ENCODE measurements at places on chromosomes 1 and 21. TPM values are rescaled to one million over a fixed set of nuclear protein-coding genes. Genes with fewer than 3 reads are reported as not detected.

DNA sequence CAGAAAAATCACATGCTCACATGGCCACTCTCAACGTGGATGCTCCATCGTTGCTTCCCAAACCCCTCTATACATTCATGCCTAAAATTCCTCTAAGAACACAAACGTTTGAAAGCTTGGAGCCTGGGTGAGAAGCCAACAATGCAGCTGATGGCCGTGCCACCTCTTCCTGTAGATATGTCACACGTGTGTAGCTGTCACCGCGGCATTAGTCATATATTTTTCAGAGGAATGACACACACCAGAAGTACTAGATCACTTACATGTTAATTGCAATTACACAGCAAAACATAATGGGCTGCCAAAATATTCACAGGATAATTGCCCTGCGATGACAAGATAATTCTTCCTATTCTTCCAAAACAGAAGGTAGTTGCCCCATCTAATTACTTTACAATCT is 112.7 kb upstream of the BACE2 start:
- DNase-seq, result no peak

DNA sequence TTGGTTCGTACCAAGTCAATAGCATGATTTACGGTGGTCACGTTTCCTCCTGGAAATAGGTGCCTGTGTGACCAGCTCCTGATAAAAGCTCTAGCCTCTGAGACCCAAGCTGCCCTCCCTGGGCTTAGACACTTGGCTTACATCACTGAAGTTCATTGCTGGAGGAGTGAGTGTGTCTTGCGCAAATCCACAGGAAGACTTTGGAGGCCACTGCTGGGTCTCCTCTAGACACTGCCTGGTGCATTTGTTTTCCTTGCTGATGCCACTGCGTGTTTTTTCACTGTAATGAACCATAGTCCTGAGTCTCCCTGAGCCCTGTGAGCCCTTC is 230.6 kb downstream of the DSCAM start:
- no peak for DNase-seq

DNA sequence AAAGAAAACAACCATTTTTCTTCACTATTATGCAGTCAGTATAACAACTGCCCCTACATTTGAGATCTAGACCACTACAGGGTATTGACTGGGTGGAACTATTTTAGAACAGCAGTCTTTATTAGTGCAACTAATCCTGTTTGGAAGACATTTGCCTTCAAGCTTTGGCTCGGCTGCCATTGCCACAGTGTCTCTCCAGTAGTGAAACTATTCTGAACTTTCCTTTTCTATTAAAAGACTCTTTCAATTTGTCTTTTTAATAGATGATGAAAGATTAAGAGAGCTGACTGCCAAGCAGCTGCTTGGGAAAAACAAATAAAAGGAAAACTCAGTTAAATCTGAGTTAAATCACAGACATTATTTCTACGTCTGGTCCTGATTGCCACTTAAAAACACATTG is 49.3 kb downstream of the LPGAT1 start:
- peak; percentile 33 for DNase-seq

GRCh38 chr1:66752671-66753371 is 562 bp downstream of the DYNLT5 start:
- no peak for DNase-seq

- DNase-seq, result peak; percentile 1
Observed at GRCh38 chr1:187336441-187337168, 507.9 kb downstream of the PLA2G4A start.

DNA sequence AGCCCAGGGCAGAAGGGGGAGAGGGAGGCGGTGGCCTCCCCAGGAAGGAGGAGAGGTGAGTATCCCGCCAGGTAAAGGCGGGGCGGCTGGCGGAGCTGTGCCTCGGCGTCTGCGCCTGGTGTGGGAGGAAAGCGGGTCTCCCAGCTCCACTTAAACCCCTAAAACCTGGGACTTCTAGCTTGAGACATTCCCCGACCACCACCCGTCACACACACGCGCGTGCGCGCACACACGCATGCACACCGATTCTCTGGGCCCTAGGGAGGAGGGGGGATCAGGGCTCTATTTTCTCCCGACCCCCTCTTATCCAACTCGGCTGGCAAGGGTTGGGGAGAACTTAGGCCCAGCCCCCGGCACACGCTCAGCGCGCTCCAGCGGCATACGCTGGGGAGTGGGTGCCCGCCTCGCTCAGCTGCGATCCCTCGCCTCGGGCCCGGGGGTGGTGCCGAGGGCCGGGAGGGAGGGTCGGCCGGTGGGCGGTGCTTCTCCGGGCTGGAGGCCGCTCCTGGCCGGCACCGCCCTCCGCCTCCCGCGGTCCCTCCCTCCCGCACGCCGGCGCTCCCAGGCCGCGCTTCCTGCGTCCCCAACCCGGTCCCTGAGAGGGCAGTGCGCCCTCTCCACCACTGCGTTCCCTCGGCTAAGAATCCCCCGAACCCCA is at the start of gene TMEM51:
Gene TMEM51, plus strand, starts transcription at position 564 of the 658 bp plus-strand sequence. CDS start 61,341 bp downstream, outside the sequence.
- DNase-seq, result peak; percentile 89

- DNase-seq, result no peak
Observed at GRCh38 chr1:177812144-177812543, 157.7 kb downstream of the SEC16B start.

DNA sequence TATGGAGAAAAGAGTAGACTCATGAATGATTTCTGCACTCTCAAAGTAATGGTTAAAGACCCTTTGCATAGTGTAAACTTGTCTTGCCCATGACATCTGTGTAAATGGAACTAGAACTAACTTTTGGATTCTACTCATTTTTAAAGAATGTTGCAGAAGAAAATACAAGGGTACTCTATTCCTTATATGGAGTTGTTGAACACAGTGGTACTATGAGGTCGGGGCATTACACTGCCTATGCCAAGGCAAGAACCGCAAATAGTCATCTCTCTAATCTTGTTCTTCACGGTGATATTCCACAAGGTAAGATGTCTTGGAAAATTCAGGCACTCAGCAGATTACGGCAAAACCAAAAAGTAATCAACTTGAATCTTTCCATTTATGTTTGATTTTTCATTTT is 19.8 kb downstream of the CCT8 start:
- DNase-seq, result no peak

GRCh38 chr21:33053951-33054350 is 16.0 kb upstream of the OLIG1 start:
- DNase-seq, result no peak

- peak; percentile 65 for DNase-seq
Observed at GRCh38 chr1:248924696-248925532, 18.9 kb downstream of the PGBD2 start.

DNA sequence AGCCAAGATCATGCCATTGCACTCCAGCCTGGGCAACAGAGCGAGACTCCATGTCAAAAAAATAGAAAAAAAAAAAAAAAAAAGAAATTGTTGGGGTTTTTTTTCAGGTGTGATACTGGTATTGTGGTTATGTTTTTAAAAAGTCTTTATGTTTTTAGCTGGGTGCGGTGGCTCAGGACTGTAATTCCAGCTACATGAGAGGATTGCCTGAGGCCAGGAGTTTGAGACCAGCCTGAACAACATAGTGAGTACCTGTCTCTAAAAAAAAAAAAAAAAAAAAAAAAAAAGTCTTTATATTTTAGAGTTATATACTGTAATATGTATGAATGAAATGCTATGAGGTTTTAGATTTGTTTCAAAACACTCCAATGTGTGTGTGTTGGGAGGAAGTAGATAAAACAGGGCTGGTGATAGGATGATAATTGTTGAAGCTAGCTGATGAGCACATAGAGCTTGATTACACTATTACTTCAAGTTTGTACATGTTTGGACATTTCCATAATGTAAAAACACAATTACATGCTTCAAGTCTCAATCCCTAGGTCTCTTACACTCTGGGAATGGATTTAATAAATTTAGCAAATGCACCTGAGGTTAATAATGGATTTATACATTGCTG is 30.2 kb upstream of the ATP5PO start:
- DNase-seq, result no peak

GRCh38 chr21:41460578-41461527 is 34.8 kb downstream of the MX1 start:
- DNase-seq, result peak; percentile 77

DNA sequence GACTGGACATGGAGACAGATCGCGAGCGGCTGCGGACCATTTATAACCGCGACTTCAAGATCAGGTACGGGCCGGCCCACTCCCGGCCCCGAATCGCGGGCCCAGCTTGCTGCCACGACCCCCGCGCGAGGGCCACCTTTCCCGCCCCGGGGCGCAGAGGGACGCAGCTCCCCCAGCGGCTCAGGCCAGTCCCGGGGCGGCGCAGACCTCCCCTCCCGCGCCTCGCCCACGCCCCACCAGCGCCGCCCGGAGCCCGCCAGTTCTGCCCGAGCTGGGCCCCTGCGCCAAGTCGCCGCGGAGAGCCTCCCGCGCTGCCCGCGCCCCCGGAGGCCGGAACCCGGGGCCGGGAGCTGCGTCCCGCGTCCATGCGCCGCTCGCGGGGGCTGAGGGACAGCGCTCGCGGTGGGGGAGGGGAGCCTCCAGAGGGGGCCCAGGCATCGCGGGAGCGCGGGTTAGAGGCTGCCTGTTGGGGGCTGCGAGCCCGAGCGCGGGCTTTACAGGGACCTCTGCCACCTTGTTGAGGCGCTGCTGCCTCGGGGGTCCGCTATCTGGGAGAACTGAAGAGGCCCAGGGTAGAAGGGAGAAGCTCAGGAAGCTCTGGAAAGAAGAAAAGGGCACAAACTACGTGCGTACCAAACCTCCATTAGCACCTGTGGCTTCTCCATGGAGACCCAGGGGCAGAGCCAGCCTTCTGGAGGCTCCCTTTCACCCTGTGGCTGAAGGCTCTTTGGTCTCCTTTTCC is 698 bp downstream of the MOV10 start:
- peak; percentile 78 for DNase-seq

DNA sequence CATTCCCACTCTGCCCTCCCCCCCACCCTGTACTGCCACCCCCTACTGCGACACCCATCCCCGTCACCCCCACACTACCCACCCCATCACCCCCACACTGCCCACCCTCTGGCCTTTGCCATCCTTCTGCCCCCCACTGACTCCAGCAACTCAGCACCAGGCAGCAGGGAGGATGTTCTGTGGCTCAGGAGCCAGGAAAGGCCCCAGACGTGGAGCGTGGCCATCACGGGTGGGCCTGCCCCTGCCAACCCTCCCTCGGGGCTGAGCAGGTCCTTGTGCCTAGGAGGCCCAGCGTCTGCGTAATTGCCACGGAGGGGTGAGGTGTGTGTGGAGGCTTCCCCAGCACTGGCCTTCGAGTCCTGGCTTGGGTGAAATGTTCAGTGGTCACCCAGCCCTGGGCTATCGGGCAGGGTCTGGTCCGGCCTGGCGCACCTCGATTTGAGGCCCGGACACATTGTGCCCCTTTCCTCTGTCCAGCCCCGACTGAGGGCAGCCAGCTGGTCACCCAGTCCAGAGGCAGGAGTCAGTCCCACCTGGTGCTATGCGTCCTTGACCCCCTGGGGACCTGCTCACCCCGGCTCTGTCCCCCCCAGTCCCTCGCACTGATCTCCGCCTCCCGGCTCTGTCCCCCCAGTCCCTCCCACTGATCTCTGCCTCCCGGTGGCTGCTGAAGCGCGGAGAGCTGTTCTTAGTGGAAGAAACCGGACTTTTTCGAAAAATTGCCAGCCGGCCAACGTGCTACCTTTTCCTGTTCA is 23.0 kb downstream of the ARHGEF16 start:
- DNase-seq, result no peak

- no peak for DNase-seq
Observed at GRCh38 chr1:30345491-30346130, 377.8 kb downstream of the MATN1 start.

DNA sequence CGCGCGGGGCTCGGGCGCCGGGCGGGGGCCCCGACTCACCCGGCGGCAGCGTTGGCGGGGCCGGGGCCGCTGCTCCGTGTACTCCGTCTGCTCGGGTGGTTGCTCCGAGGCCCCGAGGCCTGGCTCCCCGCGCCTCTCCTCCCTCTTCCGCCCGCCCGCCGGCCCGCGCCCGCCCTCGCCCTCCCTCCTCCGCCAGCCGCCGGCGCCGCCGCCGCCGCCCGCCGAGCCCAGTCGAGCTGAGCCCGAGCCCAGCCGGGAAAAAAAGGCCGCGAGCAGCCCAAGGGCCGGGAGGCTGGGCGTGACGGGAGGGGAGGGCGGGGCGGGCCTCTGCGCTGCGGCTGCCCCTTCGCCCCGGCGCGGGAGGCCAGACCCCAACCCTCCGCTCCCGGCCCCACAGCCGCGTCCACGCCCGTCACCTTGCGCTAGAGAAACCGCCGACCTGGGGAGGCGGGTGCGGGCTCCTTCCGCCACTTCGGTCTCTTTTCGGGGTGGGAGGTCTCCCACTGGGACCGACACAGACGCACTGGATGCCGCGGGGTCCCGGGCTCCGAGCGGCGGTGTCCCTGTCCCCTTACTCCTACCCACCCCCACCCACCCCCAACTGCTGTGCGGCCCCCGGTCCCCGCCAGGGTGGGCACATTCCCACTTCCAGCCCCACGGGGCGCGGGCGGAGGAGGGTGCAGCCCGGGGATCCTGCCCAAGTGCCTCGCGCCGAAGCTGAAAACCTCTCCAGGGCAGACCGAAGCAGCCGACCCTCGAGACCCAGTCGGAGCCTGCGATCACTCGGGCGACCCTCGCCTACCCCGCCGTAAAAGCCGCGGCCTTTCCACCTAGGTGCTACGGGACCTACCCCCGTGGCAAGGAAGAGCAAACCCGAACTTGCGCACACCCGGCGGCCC is at the start of gene CERS2:
Gene CERS2, minus strand, starts transcription at position 256 of the 899 bp plus-strand sequence. CDS start 5,745 bp downstream, outside the sequence.
- DNase-seq, result peak; percentile 92

DNA sequence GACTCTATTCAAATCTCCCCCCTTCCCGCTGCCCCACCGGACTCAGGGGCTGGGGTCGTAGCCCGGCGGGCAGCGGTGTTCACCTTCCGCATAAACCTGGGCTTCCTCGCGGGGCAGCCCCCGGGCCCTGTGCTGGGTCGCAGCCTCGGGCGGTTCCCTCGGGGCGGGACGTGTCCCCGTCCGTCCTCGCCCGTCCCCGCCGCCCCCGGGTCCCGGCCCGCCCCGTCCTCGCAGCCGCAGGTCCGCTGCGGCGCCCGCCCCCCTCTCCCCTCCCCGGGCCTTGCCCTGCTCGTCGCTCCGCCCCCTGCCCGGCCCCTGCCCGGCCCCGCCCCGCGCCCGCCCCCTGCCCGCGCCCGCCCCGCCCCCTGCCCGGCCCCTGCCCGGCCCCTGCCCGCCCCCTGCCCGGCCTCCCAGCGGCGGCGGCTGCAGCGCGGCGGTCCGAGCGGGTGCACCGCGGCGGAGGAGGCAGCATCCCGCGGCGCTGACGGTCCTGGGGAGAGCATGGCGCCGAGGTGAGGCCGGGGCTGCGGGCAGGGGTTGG is at the start of gene COL18A1:
Gene COL18A1, plus strand, starts transcription at position 436 of the 541 bp plus-strand sequence. Its CDS starts 66 bp downstream, at position 502.
- peak; percentile 81 for DNase-seq

Gene OR2T33
- total RNA-seq, result not detected

Gene PLA2G2F
- not detected for total RNA-seq

Gene OR2T29
- not detected for total RNA-seq

Gene TEX38
- total RNA-seq, result not detected

Gene PHC2
- total RNA-seq, result 75.1 TPM

Gene DYRK3
- total RNA-seq, result 8.0 TPM

Gene UBL4B
- total RNA-seq, result not detected

Gene ADAMTS1
- 51.5 TPM for total RNA-seq

Gene AMPD1
- total RNA-seq, result 31.1 TPM

Gene CFHR2
- not detected for total RNA-seq

Gene ETV3L
- total RNA-seq, result not detected

Gene PTGS2
- 5.4 TPM for total RNA-seq

Gene GUCA2B
- not detected for total RNA-seq

Gene CFAP107
- total RNA-seq, result not detected

Gene CCDC181
- 1.6 TPM for total RNA-seq

Gene MYOG
- 256 TPM for total RNA-seq

Gene AADACL4
- not detected for total RNA-seq

Gene TPR
- 101 TPM for total RNA-seq

Gene FUCA1
- 21.4 TPM for total RNA-seq

Gene ATXN7L2
- 2.2 TPM for total RNA-seq
